ENCODE measurements at places on chromosomes 1 and 21. TPM values are rescaled to one million over a fixed set of nuclear protein-coding genes. Genes with fewer than 3 reads are reported as not detected.

Gene S1PR1
- 42.5 TPM for total RNA-seq

Gene TRIM46
- total RNA-seq: 10.2 TPM

Gene ZNF593OS
- total RNA-seq: not detected

Gene LRRC53
- total RNA-seq: not detected

Gene FCMR
- 24.5 TPM for total RNA-seq

- DNase-seq: no peak
These were observed 663.7 kb downstream of the ADGRL2 start for GRCh38 chr1:82464362-82465001.

DNA sequence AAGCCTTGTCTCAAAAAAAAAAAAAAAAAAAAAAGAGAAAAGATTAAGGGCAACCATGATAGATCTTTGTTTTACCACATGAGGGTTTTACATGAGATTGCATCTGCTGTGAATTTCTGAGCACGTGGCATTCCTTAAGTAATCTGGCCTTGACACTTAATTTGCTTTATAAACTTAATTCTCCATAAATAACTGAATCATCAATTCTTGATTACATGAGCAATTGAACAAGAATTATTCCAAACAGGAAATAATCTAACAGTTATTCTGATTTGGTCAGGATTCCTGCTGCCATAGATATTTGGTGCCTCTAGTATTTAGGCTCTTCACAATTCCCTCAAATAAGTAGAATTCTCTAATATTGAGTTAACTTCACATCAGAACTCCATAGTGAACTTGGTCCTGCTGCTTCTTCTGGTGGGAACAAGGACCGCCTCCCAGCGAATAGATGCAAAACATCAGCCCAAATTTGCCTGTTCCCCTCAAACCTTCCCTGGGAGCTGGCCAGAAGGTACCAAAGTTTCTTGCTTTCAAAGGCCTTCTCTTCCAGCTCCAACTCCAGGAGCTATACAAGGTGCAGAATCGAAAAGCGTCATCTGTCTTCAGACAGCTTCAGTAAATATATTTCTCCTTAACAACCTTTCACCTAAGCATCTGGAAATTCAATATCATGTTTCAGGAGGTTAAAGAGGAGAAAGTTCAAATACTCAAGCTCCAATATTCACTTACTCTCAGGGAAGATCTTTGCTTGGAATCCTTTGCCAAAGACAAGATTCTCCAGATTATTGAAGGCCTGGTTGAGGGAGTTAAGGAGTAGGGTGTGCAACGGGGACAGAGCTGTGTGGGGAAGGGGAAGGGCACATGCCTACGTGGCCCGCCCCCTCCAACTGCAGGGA lies 1.0 kb downstream of the KRTCAP2 start:
- DNase-seq: no peak

DNA sequence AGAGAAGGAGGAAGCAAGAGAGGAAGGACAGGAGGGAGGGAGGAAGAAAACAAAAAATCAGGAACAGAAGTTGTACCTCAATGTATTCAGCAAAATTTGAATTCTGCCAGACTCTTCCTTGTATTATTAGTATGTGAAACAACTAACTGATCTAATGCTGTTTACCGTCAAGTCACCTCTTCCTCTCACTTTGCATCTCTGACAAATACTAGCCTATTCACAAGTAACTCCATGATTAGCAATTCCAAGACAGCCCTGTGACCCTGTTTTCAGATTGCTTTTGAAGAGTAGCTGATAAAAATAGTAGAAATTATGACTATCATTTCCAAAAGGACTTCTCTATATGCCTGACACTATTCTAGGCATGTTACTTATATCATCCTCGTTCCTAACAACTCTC lies 445.4 kb downstream of the NEGR1 start:
- DNase-seq: no peak

GRCh38 chr21:16307256-16307655 lies 577.5 kb downstream of the USP25 start:
- no peak for DNase-seq

- no peak for DNase-seq
These were observed 395.0 kb upstream of the NCAM2 start for GRCh38 chr21:20603236-20603635.

- DNase-seq: no peak
These were observed 32.2 kb downstream of the SIPA1L2 start for GRCh38 chr1:232597721-232598120.

DNA sequence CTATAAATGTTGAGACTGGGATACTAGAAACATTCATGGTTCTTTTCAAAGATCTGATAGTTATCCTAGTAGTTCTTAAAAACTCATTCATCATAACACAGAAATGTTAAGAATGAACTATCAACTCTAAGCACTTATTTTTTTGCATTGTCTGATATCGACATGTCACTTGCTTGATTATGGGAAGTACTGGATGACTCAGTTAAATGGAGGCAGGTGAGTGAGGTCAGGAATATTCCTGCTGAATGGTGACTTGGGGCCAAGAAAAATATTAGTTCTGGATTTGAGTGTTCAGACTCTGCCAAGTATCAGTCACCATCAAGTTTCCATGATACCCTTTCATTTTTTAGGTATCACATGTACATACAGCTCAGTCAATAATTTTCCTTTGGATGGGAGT lies 63.6 kb downstream of the NEK7 start:
- DNase-seq: no peak

DNA sequence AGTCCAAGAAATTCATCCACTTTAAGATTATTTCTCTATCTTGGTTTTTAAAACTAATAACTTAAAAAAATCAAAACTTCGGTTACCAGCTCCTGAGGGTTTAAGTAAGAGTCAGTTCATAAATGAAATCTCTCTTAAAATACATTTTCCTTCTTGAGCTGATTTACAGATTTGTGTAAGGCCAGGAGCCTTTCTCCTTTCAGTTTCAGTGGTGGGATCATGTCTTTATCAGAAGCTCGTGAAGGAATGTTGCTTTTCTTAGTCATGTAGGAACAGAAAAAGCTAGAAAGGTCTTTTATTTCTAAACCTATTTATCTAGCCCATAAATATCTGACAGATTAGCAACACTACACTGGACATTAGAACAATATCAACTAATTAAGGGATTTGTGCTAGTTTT lies 390.2 kb downstream of the GPATCH2 start:
- no peak for DNase-seq

DNA sequence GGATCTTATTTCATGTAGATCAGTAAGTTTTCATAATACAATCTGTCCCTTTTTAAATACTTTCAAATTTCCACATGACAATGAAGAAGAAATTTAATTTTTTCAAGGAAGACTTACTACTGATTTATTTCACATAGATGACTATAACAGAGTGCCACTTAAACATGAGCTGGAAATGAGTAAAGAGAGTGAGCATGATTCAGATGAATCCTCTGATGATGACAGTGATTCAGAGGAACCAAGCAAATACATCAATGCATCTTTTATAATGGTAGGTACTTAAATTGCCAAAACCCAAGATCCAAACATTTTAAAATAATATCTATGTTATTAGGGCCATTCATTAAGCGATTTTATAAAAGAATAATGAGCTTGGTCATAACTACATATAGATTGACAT lies 110.4 kb downstream of the PTPRC start:
- no peak for DNase-seq

DNA sequence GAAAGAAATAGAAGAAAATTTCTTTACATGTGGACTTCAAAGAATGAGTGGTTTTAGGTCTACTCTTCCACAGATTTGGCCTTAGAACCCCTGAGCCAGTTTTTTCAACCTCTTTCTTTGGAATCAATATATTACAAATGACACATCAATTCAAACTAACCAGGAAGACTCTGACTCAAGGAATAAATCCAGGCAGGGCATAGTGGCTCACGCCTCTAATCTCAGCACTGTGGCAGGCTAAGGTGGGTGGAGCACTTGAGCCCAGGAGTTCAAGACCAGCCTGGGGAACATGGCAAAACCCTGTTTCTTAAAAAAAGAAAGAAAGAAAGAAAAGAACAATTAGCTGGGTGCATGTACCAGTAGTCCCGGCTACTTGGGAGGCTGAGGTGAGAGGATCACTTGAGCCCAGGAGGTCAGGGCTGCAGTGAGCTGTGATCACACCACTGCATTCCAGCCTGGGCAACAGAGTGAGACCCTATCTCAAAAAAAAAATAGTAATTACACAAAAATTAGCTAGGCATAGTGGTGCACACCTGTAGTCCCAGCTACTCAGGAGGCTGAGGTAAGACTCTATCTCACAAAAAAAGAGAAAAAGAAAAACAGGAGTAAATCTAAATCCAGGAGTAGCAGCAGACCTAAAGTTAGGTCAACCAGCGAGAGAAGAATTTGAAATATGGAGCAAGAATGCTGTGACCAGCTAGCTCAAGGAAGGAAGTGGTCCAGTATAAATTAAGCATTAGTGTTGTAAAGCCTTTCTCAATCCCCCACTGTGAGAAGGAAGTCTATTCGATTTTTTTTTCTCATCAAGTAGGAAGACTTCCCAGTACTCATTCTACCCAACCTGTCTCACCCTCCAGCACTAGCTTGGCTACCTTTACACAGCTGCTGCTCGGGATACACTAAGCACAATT lies 1.9 kb downstream of the SORT1 start:
- DNase-seq: no peak

DNA sequence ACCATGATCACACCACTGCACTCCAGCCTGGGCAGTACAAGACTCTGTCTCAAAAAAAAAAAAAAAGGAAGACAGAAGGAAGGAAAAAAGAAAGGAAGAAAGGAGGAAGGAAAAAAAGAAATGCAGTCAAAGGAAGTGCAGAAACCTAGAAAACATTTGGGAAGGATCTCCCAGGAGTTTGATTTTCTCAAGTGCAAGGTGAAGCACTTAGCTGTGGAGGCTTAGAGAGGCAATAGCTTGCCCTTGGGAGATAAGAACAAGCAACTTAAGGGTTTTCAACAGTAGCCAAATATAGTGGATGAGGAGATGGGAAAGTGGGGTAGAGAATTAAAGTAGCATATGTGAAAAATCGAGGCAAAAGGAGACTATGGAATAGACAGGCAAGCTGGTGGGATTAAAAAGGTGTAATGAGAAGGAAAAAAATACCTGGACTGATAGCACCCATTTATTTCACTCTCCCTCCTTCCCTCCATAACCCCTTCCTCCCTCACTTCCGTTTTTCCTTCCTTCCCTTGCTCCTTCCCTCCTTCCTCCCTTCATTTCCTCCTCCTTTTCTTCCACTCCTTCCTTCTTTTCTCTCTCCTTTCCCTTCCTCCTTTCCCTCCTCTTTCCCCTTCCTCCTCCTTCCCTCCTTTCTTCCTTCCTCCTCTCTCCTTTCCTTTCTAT lies 6.8 kb upstream of the FAM89A start:
- DNase-seq: no peak

DNA sequence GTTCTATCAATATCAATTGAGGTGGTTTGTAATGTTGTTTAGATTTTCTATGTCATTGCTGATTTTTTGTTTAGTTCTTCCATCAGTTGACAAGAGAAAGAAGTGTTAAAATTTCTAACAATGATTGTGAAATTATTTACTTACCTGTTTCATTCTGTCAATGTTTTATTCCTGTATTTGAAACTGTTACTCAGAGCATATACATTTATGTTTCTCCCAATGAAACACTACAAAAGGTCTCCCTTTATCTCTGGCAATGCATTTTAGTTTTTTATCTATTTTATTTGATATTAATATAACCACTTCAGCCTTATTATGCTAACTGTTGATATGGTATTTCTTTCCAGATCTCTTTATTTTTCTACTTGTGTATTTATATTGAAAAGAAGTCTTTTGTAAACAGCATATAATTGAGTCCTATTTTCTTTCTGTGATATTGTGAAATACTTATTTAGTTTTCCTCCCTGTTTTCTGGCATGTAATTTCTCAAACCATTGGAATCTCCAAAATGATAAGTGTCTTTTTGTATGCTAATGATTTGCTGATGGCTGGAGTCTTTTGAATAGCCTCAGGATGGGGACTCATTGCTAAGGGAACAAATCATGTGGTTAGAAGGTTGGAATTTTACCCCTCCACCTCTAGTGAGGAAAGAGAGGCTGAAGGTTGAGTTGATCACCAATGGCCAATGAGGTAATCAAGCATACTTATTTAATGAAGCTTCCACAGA lies 122.0 kb downstream of the ADSS2 start:
- DNase-seq: no peak

DNA sequence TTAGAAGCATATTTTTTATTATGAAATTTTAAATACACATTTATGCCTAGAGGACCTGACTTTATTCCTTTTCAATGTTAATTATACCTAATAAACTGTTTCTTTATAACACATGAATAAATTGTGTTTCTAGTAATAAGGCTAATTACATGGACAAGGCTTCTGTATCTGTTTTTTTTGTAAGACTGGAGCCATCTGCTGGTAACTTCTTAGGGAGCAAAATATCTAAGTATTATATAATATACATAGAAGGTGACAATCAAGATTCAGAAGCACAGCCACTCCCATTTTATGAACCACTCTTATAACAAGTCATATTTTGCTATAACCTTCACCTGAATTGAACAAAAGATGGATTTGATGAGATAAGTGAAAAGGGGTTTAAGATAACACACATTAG lies 84.2 kb downstream of the LBR start:
- no peak for DNase-seq

DNA sequence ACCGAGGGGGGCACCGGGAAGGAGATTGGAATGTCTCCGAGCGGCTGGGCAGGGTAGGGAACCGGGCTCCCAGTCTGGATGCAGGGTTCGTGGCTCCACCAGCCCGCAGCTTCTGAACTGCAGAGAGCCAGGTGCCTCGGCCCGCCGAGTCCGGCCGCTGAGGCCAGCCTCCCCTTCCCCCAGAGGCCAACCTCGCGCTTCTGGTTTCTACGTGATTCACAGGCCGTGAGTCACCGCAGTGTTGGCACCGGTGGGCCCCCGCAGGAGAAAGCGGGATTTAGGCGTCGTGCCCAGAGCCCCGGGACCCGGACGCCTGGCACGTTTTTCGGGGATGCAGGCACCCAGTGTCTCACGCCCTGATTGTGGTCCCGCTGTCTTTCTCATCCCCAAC lies 458 bp downstream of the CRABP2 start:
- no peak for DNase-seq

Data from activated T-helper 1 cell treated with anti-CD3 and anti-CD28 coated beads, Interleukin-12 subunit alpha, Interleukin-12 subunit beta, Interleukin-2, Interleukin-4 antibody, amounts not matched to agents 30 ng/mL and 10 ng/mL and 1 ng/mL, durations not matched to agents 14 hours and 24 hours and 36 hours (primary cell).